ENCODE measurements at places on chromosomes 7 and 10.

GRCh38 chr7:91039033-91039432 is 225.2 kb upstream of the FZD1 start:
- DNase-seq: no peak

DNA sequence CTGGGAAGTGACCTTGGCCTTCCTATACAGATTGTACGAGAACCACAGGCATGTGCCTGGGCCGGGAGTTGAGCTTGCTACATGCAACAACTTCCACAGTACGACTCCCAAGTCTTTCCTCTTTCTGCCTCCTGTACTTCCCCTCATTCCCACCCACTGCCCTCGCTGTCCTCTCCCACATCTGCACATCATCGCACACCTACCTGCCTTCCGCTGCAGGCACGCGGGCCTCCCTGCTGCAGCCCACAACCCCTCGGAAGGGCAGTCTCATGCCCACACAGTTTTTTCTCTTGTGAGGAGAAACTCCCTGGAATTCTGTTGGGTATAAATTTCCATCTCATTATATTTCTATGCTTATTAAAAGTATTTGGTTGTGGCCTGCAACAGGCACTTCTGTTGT is 117.2 kb downstream of the ACTR3B start:
- no peak for DNase-seq

DNA sequence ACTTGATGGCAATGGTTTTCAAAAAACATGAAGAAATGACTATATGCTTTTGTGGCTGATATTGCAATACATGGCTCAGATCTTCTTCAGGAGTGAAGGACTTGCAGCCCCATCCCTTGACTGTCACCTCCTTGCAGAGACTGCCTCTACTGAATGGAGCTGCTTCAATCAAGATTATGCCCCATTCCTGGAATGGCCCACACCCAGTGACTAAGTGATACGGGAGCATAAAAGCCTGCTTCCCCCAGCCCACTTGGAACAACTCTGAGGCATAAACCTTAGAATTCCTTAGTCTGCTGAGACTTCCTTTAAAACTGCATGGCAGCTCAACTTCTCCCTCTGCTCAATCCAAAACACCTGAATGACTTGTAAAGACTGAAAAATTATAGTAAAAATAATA is 957.1 kb downstream of the SORCS3 start:
- DNase-seq: no peak

GRCh38 chr7:130667593-130668257 is 823 bp downstream of the COPG2 start:
- peak; percentile 30 for DNase-seq

- DNase-seq: no peak
Observed at GRCh38 chr10:66834802-66835201, 91.0 kb upstream of the LRRTM3 start.

DNA sequence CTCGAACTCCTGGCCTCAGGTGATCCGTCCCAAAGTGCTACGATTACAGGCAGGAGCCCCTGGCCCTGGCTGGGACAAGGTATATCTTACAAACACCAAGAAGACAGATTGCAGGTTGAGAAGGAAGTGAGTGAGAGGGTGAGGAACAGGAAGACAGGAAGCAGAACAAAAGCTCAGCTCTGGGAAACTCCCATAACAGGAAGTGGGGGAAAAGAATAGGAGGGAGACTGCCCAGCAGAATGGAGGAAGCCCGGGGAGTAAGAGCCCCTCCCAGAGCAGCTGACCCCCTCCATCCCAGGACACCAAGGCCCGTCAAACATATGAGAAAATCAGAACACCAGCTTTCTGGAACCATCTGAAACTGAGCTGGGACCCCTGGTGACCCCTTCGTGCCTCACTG is 2.9 kb downstream of the TECPR1 start:
- DNase-seq: no peak
